NCI-H187 (cell line): ENCODE measurements at places on chromosomes 3 and 15.
A peak's percentile ranks its signal among the peaks of the same experiment; 100 is the strongest.

DNA sequence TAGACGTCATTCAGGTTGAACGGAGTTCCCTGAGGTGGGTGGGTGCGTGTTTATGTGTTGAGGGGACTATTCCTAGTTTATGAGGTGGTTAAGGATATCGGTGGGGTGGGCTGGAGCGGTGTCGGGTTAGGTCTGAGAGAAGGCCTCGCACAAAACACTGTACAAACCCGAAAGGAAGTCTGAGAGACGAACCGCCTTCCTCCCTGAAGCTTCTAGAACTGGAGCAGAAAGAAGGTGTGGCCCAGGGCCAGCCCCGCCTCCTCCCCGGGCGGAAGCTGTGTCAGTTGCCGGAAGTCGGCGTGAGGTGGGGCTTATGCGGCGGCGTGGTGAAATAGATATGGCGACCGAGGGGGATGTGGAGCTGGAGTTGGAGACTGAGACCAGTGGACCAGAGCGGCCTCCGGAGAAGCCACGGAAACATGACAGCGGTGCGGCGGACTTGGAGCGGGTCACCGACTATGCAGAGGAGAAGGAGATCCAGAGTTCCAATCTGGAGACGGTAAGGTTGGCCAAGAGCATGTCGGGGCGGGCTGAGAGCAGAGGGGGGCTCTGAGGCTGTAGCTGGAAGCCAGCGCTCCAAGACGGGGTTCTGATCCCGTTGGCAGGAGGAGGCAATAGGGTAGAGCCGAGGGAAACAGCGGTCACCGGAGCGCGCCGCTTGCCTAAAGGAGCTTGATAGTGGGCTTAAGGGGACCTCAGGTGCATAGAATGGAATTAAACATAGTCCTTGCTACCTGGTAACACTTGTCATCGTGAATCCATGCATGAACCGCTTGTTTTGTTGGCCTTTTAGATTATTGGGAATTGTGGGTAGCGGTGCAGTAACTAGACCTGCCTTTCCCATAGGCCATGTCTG is at the start of gene HYPK:
Gene HYPK (plus strand): TSS at position 314 of the 856 bp plus-strand sequence. CDS start 24 bp downstream, at position 338.
- peak; percentile 9 for DNase-seq

GRCh38 chr3:183437061-183437460 is 8.6 kb upstream of the MCF2L2 start:
- DNase-seq, result no peak

DNA sequence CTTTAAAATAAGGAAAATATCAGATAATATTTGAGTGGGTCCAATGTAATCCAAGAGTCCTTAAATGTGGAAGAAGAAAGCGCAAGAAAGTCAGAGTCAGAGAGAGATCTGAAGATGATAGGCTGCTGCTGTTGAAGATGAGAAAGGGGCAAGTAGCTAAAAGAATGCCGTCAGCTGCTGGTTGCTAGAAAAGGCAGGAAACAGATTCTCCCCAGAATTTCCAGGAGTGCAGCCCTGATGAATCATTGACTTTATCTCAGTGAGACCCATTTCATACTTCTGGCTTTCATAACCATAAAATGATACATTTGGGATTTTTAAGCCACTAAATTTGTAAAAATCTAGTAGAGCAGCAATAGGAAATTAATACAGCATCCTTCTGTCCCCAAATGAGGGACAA is 7.5 kb upstream of the CHMP2B start:
- DNase-seq, result no peak

- no peak for DNase-seq
Measured at GRCh38 chr3:122777563-122777962, 16.1 kb downstream of the HSPBAP1 start.

DNA sequence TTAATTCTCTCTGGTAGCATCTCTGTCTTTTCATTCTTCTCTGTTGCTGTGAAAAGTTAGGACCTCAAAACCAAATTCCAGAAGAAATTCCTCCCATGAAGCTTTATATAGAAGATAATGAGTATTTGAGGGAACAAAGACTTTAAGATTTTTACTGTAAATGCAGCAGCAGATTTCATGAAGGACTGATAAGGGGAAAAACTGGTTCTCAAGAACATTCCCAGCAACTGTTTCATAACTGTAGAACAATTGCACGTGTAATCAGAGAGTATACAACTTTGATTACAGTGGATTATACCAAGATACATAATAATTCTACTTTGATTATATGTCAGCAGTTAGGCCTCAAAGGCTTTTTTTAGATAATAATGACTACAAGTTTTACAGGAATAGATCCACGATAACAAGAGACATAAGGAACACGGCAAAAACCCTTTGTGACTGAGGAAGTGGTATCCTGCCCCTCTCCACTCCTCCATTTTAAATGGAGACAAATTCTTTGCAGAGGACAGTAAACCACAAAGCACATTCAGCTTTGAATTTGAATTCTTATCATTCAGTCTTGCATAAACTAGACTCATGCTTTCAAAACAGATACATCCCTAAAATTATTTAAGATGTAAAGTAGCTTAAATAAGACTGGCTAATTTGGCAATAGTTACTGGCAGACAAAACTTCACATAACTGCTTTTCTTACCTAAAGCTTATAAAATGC is 42.9 kb upstream of the DIPK2A start:
- DNase-seq, result no peak

DNA sequence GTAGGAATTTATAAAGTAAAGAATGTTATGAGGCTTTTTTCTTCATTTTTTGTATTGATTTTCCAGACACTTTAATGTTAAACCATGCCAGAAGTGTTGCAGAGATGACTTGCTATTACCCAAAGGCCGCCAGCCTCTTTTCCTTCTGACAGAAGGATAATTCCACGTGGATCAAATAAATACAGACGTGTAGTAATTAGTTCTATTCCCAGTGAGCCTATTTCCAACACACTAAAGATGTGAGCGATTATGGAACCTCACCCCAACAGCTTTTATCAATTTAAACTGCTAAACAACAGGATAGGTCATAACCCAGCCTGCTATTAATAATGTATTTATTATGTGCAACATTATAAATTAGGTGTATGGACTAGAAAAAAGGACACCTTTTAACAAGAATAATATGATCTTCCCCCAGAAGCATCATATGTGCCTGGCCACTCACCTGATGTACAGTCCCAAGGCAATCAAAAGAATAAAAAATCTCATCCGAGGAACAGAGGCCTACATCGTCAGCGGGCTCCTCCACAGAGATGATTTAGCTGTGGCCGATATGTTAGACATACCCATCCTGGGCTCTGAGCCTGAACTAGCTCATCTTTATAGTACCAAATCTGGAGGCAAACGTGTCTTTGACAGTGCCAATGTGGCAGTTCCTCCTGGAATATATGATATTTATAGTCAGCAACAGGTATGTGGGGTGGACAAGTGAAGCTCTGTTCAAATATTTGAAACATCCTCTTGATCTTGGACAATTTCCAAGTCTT is 125.9 kb upstream of the C15orf61 start:
- no peak for DNase-seq

DNA sequence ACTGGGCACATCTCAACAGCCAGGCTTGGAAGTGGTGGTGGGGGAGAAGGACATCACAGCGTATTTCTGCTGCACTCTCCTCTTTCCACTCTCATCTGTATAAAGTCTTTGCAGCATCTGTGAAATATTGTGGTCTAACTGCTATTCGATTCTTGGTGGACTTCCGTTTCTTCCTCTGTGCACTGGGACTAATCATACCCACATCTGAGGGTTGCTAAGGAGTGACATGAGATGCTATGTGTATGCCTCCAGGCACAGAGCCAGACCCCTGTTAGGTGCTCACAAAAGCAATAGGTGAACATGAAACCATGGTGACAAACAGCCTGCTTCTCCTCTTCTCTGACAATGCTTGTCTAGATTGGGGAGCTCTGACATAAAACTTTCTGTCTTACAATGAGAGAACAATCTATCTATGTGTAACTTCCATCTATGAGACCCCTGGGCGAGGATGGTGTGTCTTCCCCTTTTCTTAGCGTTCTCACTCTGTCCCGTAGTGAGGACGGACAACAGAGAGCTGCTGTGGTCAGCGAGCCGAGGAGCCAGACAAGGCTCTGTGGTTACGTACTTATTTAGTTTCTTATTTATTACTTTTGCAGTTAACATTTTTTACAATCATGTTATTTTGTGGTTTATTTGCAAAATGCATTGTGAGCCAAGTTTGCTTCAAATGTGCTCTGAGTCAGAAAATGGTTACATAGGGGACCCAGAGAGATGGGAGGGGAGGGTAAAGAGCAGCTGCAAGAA is 196.7 kb upstream of the TPRG1 start:
- DNase-seq, result no peak

GRCh38 chr3:57163751-57164150 is 1.4 kb downstream of the IL17RD start:
- DNase-seq, result no peak

- DNase-seq, result no peak
Measured at GRCh38 chr3:189883113-189883753, 237.5 kb downstream of the P3H2 start.
